ENCODE measurements at places on chromosomes 11 and 22. TPM values are rescaled to one million over a fixed set of nuclear protein-coding genes. Genes with fewer than 3 reads are reported as not detected.

DNA sequence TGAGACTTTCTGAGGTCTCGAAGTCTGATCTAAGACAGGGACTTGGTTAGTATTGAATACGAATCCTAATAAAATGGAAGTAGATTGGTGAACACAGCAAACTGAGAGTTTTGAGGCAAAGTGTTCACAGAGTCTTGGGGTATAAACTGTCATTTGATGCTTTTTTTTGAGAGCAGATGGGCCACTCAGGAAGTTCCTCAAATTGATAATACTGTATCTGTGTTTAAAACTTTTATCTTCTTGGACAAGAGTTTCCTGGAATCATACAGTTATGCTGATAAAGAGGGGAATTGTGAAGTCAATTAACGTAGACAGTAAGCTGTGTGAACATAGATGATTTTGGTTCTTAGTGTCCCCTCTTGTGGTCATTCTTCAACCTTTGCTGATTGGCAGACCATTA is 80.0 kb upstream of the CLPB start:
- no peak for DNase-seq

The LTO1 gene
- total RNA-seq = 21.0 TPM

The OR5T1 gene
- not detected for total RNA-seq

DNA sequence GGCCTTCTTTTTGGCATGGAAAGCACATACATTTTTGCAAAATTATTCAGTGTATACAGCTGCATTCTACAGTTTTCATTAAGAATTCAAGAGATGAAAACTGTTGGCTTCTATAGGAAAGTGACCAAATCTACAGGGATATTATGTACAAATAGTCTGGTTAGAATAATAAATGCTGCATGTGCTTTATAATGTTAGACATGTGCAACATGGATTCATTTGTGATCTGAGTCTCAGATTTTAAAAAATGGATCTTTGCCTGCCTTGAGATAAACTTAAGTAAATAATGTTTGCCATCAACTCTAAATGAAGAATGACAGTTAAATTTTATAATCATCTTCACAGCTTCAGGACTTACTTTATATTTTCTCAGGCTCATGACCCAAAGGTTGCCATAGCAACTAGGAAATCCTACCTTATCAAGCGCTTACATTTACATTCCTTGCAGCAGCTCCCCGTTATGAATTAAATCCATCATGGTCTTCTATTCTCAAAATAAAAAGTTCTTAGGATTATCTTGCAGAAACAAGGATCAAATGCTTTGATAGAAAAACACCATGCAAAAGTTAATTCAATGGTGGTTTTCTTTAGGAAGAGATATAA is 200.2 kb downstream of the CADM1 start:
- DNase-seq = no peak

DNA sequence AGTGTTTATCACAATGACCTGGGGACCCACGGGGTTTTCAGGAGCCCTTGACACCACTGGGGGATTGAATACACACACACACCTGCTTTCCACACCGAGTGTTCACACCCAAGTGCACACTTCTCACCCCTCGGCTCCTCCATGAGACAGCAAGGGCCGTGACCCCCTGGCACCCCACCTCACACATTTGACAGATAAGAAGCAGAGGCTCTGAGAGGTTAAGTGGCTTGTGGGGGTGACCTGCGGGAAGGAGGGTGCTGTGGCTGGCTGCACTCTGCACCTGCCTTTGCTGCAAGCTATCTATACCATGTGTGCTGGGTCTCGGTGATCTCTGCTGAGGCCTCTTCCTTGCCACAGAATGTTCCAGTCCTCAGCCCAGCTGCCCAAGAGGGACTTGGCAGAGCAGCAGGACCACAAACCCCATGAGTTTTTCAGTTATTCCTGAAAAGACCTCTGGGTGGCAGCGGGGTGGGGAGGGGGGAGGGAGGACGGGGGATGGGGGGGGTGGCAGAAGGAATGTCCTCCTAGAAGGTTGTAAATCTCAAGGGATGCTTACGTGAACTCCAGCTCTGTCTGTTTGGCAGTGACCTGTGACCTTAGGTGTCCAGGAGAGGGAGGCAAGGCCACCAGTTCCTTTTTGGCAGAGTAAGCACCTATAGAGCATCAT is 47.9 kb upstream of the RFPL3 start:
- DNase-seq = peak; percentile 8

The C22orf42 gene
- total RNA-seq = not detected
